ENCODE measurements at places on chromosomes 1 and 21.
A peak's percentile ranks its signal among the peaks of the same experiment; 100 is the strongest.

GRCh38 chr1:71106658-71107322, 26.0 kb upstream of the ZRANB2 start:
- DNase-seq = peak; percentile 5

DNA sequence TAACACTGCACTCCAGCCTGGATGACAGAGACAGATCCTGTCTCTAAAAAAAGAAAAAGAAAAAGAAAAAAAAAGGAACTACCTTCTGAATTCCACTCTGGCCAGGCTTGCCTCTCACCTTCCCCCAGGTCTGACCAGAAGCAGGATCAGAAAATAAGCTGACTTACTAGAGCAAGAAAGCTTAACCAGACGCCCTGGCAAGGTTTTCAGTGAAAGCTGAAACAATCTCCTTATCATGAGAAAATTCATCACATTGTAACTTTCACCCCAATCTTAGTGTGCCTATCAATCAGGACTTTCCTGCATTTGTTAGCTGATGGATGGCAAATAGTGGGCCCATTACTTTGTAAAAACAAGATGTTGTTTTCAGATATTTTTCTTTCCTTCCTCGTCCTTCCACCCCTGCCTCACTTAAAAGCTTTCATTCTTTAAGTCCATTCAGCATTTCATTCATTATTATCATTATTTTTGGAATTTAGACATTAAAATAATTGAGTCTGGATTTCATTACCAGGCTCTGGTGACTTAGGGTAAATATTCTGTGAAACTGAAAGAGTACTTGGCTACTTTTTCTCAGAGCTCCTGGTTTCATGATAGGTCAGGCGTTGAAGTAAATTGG, 96.5 kb upstream of the CD34 start:
- no peak for DNase-seq

GRCh38 chr1:154773551-154773950, 96.5 kb downstream of the KCNN3 start:
- no peak for DNase-seq

GRCh38 chr1:70895531-70895930, 152.1 kb downstream of the PTGER3 start:
- DNase-seq = no peak

DNA sequence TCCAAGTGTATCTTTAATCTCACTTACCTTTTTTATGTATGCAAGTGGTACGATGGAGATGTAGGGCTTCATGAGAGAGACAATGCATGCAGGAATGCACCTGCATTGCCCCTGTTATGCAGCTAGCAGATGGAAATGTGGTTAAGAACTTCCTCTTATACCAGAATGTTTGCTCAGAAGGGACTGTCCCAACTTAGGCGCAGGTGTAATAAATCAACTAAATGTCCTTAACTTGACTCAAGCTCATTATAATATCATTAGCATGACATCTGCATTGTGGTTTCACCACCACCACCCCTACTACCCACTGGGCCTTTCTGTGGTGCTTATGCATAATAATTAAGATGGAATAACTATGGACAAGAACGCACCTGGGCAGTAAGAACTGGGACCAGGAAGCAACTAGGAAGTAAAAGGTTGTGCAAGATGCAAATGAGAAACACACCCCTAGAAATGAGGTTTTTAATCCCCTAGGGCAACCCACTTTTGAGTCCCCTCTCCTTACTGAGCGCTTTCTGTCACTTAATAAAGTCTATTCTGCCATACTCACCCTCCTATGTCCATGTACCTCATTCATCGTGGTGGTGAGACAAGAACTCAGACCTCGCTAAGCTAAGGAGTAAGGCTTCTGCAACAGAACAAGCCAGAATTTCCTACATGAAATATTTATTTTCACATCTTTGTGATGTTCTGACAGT, 1103.3 kb upstream of the B3GALT2 start:
- DNase-seq = no peak
